HT-29 (cell line): ENCODE measurements at places on chromosomes 3 and 15.

- no peak for DNase-seq
Measured at GRCh38 chr3:3825035-3825434, 25.8 kb downstream of the LRRN1 start.

DNA sequence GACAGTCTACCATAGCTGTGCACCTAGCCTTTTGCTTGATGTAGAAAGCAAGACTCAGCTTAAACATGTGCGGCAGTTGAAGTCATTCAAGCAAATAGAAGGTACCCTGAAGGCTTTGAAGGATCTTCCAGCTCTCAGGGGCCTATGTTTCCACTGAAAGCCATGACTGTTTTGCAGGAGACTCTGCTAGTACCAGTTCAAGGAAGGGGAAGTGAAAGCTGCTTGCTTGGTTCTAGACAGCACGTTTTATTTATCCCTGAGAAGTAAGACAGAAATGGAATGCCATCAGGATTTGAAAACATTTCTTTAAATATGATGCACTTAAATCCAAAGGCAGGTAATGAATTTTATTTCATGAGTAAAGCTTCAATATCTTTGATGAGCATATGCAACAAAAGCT, 311.4 kb downstream of the PDCD6IP start:
- DNase-seq, result no peak

- DNase-seq, result no peak
Measured at GRCh38 chr3:172814738-172815137, 64.2 kb downstream of the ECT2 start.

DNA sequence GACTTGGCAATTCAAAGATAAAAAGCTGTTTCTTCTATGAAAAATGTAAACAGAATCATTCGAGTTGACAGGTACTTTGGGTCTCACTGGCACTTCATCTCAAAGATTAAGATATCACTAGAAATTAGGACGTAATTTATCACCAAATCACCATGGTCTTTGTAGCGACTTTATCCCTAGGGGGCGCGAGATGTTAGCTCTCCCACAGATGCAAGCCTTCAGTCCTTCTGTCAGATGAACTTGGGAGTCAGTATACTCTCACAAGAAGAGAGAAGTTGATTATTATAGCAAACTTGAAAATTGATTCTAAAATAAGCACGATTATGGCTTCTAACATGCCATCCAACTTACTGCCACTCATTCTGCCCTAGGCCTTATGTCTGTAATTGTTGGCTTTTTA, 150.3 kb downstream of the ALCAM start:
- DNase-seq, result no peak

GRCh38 chr15:91926908-91927270, 73.4 kb downstream of the SLCO3A1 start:
- DNase-seq, result no peak

DNA sequence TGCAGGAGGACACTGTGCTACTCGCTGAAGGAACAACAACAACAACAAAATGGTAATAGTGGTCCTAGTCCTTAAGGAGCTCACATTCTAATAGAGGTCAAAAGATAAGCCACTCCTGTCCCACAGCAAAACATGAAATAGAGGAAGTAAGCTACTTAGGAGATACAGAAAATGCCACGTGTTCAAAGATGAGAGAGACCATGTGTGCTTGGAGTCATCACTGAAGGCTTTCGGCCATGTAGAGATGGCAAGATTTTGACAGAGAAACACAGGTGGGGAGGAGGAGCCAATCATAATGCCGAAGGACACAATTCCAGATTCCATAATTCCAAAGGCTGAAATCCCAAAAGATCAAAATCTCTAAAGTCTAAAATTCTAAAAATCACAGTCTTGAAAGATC, 24.8 kb upstream of the RIOX2 start:
- no peak for DNase-seq

DNA sequence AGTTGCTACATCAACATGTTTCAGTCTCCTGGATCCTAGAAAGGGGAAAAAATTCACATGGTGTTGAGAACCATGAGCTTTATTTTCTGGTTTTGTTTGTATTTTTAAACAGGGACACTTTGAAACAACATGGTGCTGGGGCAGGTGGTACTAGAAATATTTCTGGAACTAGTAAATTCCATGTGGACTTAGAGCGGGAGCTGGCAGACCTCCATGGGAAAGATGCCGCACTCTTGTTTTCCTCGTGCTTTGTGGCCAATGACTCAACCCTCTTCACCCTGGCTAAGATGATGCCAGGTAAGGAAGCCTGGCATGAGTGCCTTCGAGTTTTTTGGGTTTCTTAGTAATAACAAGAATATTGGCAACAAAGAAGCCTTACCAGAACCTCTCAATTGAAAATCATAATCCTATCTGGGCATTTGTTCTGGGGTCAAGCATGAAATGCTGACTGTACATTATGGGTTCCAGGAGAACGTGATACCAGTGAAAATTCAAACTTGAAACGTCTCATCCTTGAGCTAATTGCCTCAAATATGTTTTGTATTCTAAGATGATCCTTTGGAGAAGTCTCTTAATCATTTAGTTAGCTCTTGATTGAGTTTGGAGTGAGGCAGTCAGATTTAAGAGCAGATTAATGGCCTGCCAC, 7.9 kb downstream of the ALAS1 start:
- no peak for DNase-seq

- no peak for DNase-seq
Measured at GRCh38 chr3:108724101-108724500, 33.1 kb downstream of the RETNLB start.

DNA sequence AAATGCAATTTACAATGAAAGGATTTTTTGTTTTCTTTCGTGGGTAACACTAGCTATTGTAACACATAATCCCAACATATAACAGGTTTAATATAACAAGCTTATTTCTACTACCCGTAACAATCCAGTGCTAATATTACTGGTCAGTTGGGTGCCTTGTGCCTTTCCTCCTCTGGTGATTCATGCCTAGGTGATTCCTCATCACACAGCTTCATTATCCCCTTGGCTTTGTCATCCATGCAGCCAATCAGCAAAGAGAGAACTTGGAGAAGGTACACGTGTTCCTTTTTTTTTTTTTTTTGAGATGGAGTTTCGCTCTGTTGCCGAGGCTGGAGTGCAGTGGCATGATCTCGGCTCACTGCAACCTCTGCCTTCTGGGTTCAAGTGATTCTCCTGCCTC, 30.7 kb downstream of the CHST14 start:
- no peak for DNase-seq

GRCh38 chr3:127822682-127823425, 539 bp upstream of the MGLL start:
- DNase-seq, result peak; percentile 56

- DNase-seq, result no peak
Measured at GRCh38 chr15:81379269-81379668, 5.3 kb upstream of the TMC3 start.
